ENCODE measurements at places on chromosomes 3 and 15. TPM values are rescaled to one million over a fixed set of nuclear protein-coding genes. Genes with fewer than 3 reads are reported as not detected.

GRCh38 chr3:141915766-141916165 is 39.3 kb downstream of the ATP1B3 start:
- H3K27me3 ChIP-seq, result no peaks in the 10 kb centered on the region
- DNase-seq, result no peak
- no peaks in the 10 kb centered on the region for H3K4me1 ChIP-seq
- peaks cover 4% of the 10 kb centered on the region for H3K36me3 ChIP-seq

- no peak overlapping the region for H3K27ac ChIP-seq
- H3K4me1 ChIP-seq, result no peaks in the 10 kb centered on the region
- no peak overlapping the region for H3K4me3 ChIP-seq
- DNase-seq, result no peak
- no peaks in the 10 kb centered on the region for H3K27me3 ChIP-seq
These were observed 435.4 kb upstream of the GOLIM4 start for GRCh38 chr3:168531116-168531515.

MELTF gene
- total RNA-seq, result 1.2 TPM

HTR3E gene
- total RNA-seq, result not detected

Measured in CD4-positive, alpha-beta memory T cell (primary cell).